Fibroblast of skin of scalp (primary cell): ENCODE measurements at places on chromosomes 2 and 18.

DNA sequence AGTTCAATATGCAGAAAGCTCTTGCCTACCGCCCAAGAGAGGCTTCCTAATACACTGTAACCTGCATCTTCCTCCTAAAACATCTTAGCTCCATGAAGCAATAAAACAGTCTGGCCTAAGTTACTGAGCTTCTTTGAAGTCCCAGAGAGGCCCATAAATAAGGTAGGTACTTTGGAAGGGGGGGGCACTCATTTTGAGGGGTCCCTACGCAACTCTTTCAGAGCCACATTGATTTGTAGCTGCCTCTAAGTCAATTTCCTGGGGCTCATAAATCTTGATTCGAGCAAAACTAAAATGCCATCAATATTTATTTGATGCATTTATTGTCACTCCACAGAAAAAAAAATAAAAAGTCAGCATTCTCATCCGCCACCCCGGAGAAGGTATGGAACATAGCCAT lies 60.4 kb upstream of the SIX2 start:
- no peak for DNase-seq

DNA sequence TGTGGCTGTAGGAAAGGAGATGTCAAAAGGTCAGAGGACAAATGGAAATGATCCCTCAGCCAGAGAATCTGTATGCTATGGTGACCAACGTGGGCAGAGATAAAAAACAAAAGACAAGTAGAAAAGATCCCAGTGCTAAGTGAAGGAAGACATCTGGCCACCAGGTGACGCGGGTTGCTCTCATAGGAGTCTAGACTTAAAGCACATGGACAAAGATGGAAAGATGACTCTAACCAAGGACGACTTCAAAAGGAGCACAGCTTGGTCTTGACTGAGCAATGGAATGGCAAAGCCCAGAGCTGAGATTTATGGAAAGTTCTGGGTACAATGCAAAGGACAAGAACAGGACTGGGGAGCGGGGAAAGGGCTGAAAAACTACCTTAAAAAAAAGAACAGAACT lies 96.8 kb downstream of the CLIP4 start:
- no peak for DNase-seq

GRCh38 chr2:203498161-203498560 lies 36.9 kb downstream of the RAPH1 start:
- peak; percentile 48 for DNase-seq

- DNase-seq: no peak
Measured at GRCh38 chr18:63082366-63083019, 237.1 kb downstream of the BCL2 start.

DNA sequence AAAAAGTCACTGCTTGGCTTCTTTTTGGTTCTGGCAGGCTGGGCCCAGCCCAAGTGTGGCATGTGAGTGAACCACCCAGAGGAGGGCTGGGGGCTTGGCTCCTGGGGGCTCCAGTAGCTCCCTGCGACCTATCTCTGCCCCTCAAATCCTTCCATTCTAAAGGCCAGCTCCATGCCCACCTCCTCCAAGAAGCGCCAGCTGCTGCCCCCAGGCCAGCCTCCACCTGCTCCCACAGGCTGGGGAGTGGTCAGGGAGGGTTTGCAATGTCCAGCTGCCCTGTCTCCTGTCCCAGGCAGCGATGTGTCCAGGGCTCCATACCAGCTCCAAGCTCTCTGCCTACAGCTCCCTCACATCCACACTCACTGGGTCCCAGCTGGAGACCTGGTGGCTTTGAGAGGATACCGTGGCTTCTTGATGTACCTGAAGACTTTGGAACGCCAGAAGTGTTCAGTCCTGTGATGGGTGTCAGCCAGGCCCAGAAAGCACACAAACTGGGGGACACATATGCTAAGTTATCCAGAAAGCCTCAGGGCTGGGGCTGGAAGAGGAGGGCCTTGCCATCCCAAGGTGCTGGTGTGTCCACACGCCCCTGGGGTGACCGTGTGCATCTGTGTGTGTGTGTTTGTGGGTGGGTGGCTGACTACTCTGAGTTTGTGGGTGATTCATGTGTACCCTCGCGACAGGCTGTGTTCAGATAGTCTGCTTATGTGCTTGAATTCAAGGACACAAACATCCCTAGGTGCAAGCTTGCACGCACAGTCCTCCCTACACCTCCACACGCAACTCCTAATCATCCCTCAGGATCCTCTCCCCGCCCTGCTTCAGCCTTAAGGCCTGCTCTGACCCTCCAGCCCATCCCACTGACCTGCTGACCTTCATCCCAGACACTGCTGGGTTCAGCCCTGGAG lies 33.4 kb downstream of the ZFP36L2 start:
- DNase-seq: no peak

DNA sequence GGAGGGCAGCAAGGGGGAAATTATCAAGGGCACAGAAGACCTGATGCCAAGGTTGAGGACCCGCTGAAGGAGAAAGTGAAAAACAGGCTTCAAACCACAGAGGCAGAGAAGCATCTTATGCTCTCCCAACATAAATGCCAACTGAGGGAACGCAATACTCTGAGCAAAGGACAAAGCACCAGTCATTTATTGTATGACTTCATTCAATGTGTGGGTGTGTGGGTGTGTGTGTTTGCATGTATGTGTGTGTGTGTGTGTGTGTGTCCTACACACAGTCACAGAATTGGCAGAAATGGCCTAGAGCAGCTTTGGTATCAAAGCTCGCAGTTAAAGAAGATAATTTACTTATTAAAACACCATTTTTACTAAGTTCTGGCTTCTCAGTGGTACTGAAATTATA lies 51.4 kb downstream of the UXS1 start:
- no peak for DNase-seq

DNA sequence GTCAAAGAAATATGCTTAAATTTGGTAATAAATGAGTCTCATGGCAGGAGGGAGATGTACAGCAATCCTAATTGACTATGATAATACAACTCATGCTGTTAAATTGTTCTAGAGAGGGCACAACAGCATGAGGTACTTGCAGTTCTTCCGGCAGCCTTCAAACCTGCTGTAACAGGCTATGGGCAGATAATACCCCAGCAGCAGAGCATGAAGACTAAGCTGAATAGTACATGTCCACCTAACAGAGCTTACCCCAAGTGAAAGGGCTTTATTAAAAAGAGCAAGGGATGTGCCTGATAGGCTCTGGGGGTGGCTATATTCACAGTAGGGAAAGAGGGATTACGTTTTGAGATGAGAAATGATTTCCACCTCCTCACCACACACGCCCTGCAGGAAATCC lies 28.9 kb downstream of the MRO start:
- DNase-seq: no peak

- DNase-seq: no peak
Measured at GRCh38 chr2:209900638-209901037, 101.8 kb upstream of the RPE start.

- no peak for DNase-seq
Measured at GRCh38 chr2:73821227-73821626, 7.5 kb upstream of the STAMBP start.

DNA sequence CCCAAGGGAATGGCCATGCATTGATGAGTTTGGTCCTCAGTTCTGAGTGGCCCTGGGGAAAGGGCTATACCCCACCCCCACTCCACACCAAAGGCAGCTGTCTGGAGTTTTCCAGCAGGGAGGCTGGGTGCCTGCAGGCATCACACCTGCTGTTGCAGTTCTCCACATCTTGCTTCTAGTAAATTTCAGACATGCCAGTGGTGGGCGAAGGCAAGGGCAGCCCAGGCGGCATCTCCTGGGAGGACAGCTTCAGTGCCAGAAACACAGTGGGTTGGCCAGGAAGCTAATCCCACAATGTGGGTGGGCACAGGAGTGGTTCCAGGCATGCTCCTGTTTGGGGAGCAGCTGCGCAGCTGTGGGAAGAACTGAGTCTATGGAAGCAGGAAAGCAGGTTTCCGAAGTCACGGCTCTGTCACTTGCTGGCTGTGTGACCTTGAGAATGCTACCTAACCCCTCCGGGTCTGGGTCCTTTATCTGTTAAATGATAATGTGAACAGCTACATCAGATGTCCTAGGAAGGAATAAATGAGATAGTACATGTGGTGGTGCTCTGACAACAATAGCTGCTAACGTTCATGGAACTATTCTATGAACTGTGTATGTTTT lies 84.6 kb upstream of the SPTBN1 start:
- DNase-seq: no peak

- DNase-seq: no peak
Measured at GRCh38 chr18:79794846-79795245, 2.9 kb upstream of the KCNG2 start.

- peak; percentile 73 for DNase-seq
Measured at GRCh38 chr2:86216575-86217555, 17.6 kb downstream of the MRPL35 start.

- no peak for DNase-seq
Measured at GRCh38 chr18:37156330-37156942, 327.5 kb downstream of the KIAA1328 start.

DNA sequence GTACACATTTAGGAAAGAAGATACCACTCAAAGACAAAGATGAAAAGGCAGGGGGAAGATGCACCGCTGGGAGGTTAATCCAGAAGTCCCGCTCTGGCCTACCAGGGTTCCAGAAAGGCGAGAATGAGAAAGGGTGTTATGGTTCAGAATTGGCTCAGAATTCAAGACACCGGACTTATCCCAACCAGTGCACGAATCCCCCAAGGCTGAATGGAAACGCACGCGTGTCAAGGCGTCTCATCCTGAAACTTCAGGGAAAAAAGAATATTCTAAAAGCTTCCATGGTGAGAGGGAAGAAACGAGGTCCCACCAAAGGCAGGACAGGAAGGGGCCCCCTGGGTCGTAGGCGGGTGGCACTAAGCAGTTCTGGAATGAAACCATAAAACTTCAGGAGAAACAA lies 71.9 kb downstream of the SLC66A2 start:
- no peak for DNase-seq

GRCh38 chr2:230905448-230906421 lies 19.3 kb downstream of the GPR55 start:
- DNase-seq: no peak

DNA sequence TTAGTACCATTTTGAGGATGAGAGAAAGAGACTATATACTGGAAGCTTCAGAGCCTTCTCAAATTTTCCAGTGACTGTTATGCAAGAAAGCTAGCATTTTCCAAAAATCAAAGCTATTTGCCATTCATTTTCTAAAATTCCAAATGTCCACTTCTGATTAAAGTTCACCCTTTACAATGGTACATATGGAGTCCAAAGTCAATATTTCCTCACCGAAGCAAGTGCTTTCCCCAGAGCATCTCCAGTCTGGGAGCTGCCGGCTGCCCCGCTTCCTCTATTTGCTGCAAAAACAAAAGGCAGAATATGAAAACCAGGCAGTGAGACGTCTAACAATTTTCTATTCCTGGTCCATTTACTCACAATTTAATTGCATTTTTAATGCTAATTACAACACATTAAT lies 302.0 kb upstream of the CCDC68 start:
- no peak for DNase-seq

DNA sequence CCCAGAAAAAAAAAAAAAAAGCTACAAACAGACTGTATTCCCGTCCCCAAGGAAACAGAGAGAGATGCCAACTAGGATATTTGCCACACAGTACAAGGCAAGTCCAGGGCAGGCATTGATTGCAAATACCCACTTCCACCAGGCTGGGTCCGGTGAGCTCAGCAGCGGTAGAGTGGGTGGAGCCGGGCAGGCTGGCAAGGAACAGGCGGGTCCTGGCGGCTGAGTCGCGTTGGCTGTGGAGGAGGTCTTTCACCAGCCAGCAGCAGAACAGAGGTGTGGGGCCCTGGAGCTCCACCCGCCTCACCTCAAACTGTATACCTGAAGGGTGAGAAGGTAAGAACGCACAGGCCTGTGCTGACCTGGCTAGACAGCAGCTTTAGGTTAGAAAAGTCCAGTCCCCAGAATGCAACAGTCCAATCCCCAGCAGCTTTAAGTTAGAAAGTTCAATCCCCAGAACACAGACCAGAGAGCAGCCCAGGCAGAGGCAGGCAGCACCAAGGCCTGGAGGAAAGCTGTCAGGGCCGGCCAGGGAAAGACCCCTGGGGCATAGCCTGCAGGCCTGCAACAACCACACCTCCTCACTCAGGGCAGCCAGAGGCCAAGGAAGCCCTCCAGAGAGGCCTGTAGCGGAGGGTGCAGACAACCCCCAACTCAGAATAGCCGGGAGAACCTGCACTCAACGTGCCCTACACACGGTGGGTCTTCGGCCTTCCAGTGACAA lies 21.9 kb upstream of the MTERF4 start:
- no peak for DNase-seq

DNA sequence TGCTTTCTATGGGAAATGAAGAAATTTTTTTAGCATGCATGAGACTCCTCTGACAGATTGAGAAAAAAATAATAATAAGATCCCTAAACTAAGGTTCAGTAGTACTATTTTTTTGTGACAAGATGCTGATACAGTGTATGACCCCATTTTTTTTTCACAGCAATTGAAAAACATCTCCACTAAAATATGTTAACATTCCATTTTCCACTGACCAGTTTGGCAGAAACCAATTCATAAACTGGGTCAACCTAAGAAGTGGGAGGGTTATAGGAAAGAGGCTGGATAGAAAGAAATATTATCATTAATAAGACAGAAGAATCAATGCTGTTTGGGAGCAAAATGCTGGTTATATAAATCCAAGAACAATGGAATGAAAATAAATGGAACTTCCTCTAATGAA lies 182.7 kb downstream of the ANTXR1 start:
- DNase-seq: no peak

GRCh38 chr18:36337679-36338402 lies 40.3 kb downstream of the FHOD3 start:
- no peak for DNase-seq

DNA sequence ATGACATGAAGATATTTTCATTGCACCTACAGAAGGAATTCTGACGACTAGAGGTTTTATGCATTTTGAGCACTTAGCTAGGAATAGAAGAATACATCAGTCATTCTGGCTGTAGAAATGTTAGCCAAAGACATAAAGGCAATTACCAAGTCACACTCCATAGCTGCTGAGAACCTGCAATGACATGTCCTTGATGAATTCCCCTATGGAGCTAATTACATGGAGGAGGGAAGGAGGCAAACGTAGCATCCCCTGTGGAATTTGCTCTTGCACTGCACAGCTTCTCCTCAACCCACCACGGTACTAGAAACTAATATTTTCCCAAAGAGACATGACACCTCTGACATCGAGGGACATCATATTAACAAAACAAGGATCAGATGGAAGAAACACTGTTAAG lies 174.0 kb upstream of the SESTD1 start:
- DNase-seq: no peak

DNA sequence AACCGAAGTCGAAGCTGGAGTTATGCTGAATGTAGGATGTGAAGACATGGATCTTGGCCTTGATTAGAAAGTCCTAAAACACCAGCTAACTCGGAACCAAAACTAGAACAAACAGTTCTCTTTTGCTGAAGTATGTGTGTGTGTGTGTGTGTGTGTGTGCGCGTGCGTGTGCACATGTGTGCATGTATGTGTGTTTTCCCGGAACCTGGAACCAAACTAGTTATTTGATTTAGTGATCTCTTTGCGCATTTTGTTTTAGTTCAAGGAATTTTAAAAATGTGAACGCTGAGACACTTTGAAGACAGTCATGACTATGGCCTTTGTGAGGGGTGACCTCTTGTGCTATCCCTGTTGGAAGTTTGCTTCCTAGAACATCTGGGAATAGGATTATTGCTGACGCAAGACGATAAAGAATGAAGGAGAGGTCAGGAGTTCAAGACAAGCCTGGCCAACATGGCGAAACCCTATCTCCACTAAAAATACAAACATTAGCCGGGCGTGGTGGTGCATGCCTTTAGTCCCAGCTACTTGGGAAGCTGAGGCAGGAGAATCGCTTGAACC lies 23.8 kb downstream of the FHL2 start:
- DNase-seq: peak; percentile 56
